ENCODE measurements at places on chromosomes 1 and 21. TPM values are rescaled to one million over a fixed set of nuclear protein-coding genes. Genes with fewer than 3 reads are reported as not detected.

SLC44A3 gene
- polyA plus RNA-seq = 52.8 TPM

CD1D gene
- polyA plus RNA-seq = 6.8 TPM

FAM131C gene
- polyA plus RNA-seq = 3.4 TPM

SELL gene
- polyA plus RNA-seq = 3.3 TPM

TPTE gene
- polyA plus RNA-seq = not detected

ADGRB2 gene
- 17.8 TPM for polyA plus RNA-seq

All from renal pelvis (tissue), 12 donors.